ENCODE measurements at places on chromosomes 4 and X.

GRCh38 chr4:6275898-6276806 lies 6.5 kb downstream of the WFS1 start:
- DNase-seq = no peak

DNA sequence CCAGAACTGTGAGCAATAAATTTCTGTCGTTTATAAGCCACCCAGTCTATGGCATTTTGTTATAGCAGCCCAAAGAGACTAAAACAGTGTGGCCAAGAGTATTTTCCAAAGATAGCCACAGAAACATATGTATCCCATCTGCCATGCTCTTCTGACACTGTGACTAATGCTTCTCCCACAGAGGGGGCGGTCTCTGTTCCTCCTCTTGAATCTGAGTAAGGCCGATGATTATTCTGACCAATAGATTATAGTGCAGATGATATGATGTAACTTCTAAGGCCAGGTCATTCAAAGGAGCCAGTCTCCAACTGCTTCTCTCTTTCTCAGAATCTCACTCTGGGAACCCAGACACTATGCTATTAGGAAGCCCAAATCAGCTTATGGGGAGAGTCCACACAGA lies 570.7 kb downstream of the BCOR start:
- peak; percentile 79 for DNase-seq

- DNase-seq = no peak
Measured at GRCh38 chr4:101256222-101256621, 91.1 kb downstream of the PPP3CA start.

- no peak for DNase-seq
Measured at GRCh38 chrX:15971696-15972095, 117.1 kb upstream of the AP1S2 start.

DNA sequence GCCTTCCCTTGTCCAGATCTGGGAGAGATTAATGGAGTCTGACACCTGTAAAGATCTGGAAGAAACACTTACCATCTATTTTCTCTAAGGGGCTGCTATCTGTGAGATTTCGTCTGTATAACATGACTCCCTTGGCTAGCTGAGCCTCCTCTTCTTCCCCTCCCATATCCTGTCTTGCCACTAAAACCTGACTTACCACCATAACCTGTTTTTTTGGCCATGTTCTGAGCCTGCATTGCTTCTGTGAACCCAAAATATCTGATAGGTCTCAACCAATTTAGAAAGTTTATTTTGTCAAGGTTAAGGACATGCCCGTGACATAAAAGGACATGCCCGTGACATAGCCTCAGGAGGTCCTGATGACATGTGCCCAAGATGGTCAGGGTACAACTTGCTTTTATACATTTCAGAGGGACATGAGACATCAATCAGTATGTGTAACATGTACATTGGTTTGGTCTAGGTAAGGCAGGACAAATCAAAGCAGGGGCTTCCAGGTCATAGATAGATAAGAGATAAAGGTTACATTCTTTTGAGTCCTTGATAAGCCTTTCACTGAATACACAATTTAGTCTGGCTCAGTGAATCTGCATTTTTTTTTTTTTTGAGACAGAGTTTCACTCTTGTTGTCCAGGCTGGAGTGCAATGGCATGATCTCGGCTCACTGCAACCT lies 11.4 kb downstream of the MGST2 start:
- no peak for DNase-seq

DNA sequence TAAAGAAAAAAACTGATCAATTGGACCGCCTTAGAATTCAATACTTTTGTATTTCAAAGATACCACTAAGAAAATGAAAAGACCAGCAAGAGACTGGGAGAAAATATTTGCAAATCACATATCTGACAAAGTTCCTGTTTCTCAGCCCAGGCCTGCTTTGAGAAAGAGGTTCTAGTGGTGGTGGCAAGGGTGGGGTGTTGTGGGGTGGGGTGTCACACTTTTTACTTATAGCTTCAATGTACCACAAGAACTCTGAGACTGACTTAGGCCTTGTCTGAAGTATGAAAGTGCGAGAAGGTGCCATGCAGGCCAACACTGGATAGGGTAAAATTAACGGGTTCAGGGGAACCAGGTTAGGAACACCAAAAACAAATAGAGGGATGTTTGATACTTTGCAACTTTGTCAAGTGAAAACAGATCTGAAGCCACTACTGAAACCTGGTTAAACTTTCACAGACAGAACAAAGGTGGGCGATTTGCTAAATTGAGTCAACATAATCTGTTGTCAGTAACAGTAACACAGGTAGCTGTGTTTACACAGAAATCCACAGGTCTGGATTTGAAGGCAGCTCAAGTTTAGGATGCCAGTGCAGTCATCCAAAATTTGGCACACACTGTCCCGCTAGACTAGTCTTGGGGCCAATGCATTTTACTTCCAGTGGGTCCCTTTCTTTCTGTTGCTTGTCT lies 88.8 kb downstream of the DGKK start:
- DNase-seq = no peak

GRCh38 chr4:32569861-32570260 lies 1849.7 kb downstream of the PCDH7 start:
- no peak for DNase-seq

GRCh38 chrX:56812515-56813105 lies 83.6 kb downstream of the NBDY start:
- no peak for DNase-seq

DNA sequence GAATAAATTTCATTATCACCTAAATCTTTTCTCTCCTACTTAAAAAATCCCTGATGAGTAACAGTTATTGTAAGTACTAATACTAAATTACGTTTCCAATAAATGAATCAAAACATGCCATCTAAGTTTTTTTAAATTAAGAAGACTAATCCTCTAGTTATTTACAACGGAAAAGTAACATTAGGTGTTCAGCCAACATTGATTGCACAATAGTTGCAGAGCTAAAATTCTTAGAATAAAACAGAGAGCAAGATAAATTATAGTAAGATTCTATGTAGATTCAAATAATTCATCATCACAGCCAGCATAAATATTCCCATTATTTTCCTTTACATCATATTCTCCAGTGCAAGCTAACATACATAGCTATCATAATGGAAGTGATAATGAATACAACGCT lies 139.2 kb downstream of the HDX start:
- peak; percentile 52 for DNase-seq

GRCh38 chrX:34404386-34405070 lies 252.6 kb downstream of the TMEM47 start:
- DNase-seq = peak; percentile 42

DNA sequence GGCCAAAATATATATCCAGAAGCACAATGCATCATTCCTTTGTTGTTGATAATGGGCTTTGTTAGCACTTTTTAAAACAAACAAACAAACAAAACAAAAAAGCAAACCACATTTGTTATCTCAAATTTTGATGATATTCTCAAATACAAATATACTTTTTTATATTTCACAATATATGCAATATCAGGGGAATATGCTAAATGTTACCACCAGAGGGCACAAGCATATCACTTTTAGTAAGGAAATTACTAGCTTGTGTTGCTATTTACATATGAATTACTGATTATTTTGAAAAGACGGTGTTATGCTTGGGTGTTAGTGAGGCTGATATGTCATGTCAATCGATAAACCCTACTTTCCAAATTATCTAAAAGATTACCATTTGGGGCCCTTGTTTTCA lies 29.1 kb downstream of the RIPPLY1 start:
- DNase-seq = peak; percentile 51

- peak; percentile 4 for DNase-seq
Measured at GRCh38 chrX:69066966-69067525, 98.2 kb downstream of the PJA1 start.

Measured in fibroblast of mammary gland (primary cell).